ENCODE measurements at places on chromosomes 16 and 17.

DNA sequence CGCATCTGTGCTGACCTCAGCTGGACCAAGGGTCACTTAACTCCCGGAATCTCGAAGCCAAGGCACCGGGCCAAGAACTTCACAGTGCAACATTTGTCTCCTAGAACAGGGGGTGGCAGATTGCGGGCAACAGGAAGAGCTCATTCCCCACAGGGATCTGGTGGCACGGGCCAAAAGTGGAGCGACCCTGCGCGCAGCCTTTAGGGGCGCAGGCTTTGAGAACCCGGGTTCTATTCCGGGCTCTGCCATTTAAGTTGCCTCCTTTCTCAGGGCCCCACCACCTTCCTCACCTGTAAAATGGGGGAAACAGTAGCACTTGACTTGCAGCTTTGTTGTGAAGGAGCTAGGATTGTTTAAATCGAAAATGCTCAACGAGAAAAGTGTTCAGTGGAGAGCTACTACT lies 651 bp downstream of the SHMT1 start:
- no peak for DNase-seq

DNA sequence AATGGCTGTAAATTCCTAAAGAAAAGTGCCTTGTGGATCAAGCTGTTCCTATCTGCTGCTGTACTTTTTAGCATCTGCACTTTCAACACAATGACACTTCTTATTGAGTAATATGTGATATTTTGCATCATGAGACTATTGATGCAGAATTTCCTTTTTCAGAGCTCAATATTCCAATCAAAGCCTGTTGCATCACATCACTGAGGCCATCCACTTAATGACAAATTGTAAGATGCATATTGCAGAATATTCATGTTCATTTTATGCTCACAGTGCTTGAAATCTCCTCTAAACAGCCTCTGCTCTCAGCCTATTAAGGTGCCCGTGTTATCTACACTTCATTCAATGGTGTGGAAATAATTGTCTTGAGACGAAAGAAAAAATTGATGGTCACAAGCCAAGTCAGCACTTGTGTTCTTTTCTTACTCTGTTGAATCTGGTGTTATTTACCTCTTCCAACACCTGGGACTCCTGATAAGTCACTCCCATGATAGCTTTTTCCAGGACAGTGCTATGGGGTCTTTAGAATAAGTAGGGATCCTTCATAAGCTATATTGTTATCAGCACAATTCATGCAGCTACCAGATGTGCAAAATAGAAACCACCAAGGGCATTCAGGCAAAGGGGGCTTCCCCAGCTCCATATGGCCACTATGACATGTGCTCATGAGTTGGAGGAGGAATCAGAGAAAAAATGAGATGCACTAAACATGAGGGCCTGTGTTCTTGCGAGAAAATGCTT lies 9.3 kb upstream of the SKAP1 start:
- no peak for DNase-seq

GRCh38 chr17:45732926-45733505 lies 51.1 kb upstream of the CRHR1 start:
- DNase-seq = no peak

DNA sequence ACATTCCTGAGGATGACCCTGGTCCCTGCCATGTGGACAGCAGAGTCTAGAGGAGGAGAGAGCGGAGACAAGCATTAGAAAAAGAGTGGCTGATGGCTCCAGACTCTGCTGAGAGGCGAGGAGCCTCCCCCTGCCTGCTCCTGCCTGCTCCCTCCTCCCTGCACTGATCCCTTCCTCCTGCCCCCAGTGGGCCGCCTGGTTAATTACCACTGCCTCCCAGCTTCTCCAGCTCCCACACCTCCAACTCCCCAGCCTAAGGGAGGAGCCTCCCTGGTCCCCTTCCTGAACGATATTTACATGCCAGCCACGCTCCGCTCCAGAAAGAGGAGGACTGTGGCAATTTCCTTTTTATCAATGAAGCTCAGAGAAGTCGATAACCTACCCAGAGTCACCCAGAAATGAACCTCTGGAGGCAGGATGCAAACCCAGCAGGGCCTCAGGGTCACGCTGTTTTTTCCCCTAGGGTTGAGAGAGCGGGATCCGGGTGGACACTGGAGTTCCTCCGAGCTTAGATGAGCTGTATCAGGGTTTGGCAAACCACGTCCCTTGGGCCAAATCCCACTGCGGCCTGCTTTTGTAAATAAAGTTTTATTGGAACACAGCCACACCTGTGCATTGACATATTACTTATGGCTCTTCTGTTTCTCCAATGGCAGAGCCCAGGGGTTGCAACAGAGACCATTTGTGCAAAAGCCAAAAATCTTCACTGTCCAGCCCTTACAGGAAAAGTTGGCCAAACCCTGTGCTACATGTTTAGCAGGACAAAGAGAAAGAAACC lies 27.1 kb upstream of the JPH3 start:
- no peak for DNase-seq

DNA sequence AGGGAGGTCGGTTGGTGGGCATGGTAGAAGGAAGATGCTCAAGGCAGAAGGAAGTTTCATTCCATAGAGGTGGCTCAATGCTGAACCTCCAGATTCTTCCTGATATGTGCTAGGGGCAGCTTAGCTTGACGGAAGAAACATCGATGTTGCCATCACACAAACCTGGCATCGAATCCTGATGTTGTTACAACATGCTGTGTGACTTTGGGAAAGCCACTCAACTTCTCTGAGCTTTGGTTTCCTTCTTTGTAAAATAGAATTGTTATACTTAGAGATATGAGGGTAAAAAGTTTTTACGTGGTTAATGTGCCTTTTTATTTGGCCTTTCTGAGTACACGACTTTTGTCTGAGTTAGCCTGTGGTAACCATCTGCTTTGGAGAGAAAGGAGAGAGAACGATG lies 287.9 kb downstream of the SHISA9 start:
- DNase-seq = no peak

DNA sequence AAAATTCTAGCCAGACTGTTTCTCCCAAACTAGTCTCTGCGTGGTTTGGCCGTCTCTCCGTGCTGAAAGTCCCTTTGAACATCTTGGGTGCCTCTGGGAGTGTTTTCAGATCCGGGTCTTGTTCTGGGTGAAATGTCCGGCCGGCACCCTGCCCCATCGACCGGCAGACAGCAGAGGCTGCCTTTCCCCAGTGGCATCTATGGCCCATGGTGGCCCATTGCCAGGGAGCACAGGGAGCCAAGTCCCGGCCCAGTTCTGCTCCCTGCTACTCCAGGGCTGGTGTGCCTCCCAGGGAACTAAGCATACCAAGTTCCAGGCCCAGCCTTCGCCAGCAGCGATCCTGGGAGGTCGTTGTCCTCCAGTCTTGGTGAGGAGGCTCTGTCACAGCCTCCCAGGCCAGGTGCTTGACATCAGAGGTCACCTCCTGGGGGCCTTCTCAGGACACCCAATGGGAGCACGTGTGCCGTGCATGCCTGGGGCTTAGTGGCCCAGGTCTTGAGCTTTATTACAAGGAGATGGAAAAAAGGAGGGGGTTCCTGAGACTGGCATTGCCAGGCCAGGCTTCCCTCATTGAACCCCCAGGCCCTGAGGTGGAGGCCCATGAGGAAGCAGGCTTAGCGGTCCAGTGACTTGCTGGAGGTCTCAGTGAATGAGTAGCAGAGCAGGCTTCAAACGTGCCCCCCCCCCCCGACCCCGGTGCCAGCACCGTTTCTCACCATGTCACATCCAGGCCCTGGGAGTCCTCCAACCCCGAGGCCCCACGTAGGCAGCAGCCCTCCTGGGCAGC lies 54.0 kb downstream of the PGS1 start:
- DNase-seq = no peak

DNA sequence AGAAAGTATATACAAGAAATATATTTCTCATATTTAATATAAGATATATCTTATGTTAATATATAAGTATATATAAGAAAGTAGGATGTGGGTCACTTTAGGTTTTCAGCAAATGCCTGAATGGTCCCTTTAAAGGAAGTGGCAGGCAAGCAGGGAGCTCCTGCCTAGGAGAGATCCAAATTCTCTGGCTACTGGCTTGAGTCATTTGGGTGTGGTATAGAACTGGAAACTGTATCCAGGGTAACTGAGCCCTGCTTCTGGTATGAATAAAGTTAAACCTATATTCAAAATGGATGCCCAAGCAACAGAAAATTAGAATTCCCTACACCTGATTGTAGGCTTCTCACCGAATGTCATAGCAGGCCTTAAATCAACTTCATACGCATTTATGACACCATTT lies 144.4 kb downstream of the ZNF18 start:
- no peak for DNase-seq

DNA sequence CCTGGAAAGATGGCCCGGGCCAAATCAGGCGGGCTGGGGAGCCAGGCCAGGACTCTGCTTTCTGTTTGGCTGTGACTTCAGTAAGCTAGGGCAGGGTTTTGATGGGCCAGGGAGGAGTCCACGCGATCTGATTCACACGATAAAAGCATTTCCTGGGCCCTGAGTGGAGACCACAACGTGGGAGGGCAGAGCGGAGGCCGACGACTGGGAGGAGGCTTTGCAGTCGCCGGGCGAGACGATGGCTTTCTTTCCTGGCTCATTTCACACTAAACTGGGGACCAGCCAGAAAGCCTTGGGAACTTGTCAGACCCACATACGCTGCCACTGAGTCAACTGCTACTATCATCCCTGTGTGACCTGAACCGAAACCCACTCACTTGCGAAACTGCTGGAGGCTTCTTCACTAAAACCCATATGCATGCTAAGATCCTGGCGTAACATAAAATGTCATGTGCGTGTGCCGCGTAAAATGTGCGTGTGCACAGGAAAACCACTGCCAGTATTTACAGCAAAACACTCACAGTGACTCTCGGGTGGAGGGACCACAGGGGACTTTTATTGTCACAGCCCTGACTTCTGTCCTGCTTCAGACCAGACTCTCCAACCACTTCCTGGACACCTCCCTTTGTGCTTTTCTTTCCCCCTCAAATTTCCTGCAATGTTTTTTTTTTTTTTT lies 14.2 kb upstream of the RHBDF2 start:
- DNase-seq = peak; percentile 82

DNA sequence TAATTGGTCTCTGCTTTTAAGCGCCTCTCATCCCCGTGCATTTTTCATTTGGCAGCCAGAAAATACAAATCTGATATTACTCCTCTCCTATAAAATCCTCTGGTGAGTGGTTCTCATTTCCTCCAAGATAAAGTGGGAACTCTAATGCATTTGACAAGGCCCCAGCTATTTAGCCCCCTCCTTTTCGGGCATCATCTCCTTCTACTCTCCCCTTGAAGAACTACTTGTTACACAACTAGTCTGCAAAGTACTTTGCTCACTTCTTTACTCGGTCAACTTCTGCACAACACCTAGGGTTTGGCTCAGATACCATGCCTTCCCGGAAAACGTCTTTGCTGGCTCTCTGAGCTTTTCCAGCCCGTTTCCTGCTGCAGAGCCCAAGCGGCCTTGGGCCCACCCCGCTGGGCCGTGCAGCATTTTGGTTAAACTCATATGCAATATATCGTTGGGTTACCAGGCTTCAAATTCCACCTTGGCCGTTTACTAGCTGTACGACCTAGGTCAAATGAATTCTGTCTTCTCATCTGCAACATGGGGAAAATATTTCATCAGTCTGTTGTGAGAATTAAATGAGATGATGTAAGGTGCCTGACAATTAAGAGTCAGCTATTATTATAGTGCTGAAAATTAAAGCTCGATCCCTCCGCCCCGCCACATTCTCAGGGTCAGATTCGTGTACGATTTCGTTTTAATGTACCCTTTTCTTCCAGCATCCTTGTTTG lies 883 bp upstream of the TAF15 start:
- DNase-seq = peak; percentile 53

DNA sequence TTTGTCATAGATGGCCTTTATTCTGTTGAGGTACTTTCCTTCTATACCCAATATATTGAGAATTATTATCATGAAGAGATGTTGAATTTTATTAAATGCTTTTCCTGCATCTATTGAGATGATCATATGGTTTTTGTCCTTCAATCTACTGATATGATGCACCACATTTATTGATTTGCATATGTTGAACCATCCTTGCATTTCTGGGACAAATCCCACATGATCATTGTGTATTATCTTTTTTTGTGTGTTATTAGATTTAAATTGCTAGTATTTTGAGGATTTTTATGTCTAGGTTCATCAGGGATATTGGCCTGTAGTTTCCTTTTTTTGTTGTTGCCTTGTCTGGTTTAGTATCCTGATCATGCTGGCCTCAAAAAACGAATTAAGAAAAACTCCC lies 124.5 kb upstream of the CES5A start:
- no peak for DNase-seq

GRCh38 chr17:80223142-80223815 lies 3.1 kb downstream of the SLC26A11 start:
- no peak for DNase-seq

DNA sequence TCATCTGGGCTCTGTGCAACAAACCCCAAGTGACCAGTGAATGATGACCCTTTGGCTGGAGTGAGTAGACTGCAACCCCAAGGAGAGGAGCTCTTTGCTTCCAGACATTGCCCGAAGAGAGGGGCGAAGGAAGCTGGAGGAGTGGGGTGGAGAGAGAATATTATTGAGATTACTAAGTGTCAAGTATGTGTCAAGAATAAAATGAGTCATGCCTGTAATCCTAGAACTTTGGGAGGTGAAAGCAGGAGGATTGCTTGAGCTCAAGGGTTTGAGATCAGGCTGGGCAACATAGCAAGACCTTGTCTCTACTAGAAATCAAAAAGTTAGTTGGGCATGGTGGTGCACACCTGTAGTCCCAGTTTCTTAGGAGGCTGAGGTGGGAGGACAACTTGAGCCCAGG lies 142.0 kb upstream of the CCL2 start:
- DNase-seq = no peak

DNA sequence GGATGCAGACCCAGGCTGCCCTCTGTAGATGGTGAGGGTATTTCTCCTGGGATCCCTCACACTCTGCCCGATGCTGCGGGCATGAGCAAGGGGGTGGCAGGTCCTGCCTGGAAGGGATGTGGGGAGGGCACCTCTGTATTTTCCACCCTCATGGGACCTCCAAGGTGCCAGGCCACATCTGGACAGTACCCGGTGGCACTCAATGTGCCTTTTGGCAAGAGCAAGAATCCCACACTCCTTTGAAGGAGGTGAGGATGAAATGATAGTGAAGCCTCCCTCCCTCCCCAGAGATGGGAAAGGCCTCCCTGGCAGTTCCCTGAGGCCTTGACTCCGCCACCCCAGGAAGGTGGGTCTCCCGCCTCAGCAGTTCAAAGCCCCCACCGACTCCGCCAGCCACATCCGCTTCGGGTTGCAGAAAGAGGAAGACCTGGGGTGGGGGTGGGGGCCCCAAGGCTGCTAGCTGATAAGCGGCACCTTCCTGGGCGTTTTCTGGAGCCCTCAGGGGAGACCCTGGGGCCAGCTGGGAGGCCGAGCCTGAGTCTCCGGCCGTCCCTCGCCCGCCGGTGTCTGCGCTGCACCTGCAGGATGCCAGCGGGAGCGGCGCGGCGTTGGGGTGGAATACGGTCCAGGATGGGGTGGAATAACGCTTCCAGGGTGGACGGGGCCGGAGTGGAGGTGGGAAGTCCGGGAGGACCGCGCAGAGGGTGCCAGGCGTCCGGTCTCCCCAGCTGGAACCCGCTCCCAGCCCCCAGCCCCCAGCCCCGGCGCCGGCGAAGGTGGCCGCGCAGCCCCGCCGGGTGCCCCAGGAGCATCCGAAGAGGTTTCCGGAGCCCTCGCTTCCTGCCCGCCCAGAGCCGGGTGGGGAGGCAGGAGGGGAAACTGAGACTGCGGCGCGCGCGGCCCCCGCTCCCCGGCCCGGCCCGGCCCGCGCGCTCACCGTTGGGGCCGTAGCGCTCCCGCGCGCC lies 718 bp downstream of the ATP2A3 start:
- DNase-seq = no peak
